Pancreas (tissue), 10 donors: ENCODE measurements at places on chromosomes 4 and X. TPM values are rescaled to one million over a fixed set of nuclear protein-coding genes. Genes with fewer than 3 reads are reported as not detected.

The CXCL13 gene
- polyA plus RNA-seq: 0.47 TPM

The TMEM47 gene
- 2.2 TPM for polyA plus RNA-seq

The TMEM187 gene
- polyA plus RNA-seq: 5.2 TPM

GRCh38 chrX:29652484-29652883, 562.9 kb upstream of the MAGEB2 start:
- no peak for DNase-seq
- no peak overlapping the region for H3K27ac ChIP-seq
- H3K36me3 ChIP-seq: no peaks in the 10 kb centered on the region
- no peak overlapping the region for H3K4me3 ChIP-seq
- no peaks in the 10 kb centered on the region for H3K27me3 ChIP-seq
